Hair follicular keratinocyte (primary cell): ENCODE measurements at places on chromosomes 5 and 9. TPM values are rescaled to one million over a fixed set of nuclear protein-coding genes. Genes with fewer than 3 reads are reported as not detected.

The HAVCR1 gene
- not detected in 2 replicates for total RNA-seq

The GHR gene
- 1.3 and 2.0 TPM in 2 replicates for total RNA-seq

The DAB2IP gene
- 28.3 and 28.8 TPM in 2 replicates for total RNA-seq

The EQTN gene
- total RNA-seq = 0.23 TPM in 1 of 2 replicates, not detected in the other

The C5orf15 gene
- total RNA-seq = 50.7 and 58.6 TPM in 2 replicates

The GPR151 gene
- total RNA-seq = not detected in 2 replicates

The PAX5 gene
- total RNA-seq = under 0.01 and 0.11 TPM in 2 replicates

The EPB41L4A gene
- 1.3 and 6.8 TPM in 2 replicates for total RNA-seq

The PCDH12 gene
- total RNA-seq = 0.04 and 0.16 TPM in 2 replicates

The ENTR1 gene
- 48.7 and 61.1 TPM in 2 replicates for total RNA-seq

The PITX1 gene
- 3.7 and 4.2 TPM in 2 replicates for total RNA-seq

The C9orf50 gene
- total RNA-seq = not detected in 2 replicates

The QSOX2 gene
- 12.3 and 15.1 TPM in 2 replicates for total RNA-seq

The EIF4E1B gene
- not detected in 2 replicates for total RNA-seq

The BTNL8 gene
- total RNA-seq = not detected in 2 replicates

The TLX3 gene
- total RNA-seq = 0.23 TPM in 1 of 2 replicates, not detected in the other

The POU5F2 gene
- 0.04 and 0.08 TPM in 2 replicates for total RNA-seq

The LCP2 gene
- total RNA-seq = not detected in 2 replicates

The ELP1 gene
- 22.3 and 26.8 TPM in 2 replicates for total RNA-seq

The ADAMTSL1 gene
- 6.6 and 9.3 TPM in 2 replicates for total RNA-seq

The ZDHHC21 gene
- total RNA-seq = 1.4 and 3.3 TPM in 2 replicates

The AQP3 gene
- 23.4 and 30.4 TPM in 2 replicates for total RNA-seq

The TICAM2 gene
- total RNA-seq = 0.47 and 1.4 TPM in 2 replicates

The PCDHGA9 gene
- 0.53 and 0.70 TPM in 2 replicates for total RNA-seq

The CDO1 gene
- total RNA-seq = not detected in 2 replicates

The ANXA2R gene
- 0.15 and 0.31 TPM in 2 replicates for total RNA-seq

The SGCD gene
- total RNA-seq = not detected in 2 replicates

The SLC4A9 gene
- total RNA-seq = not detected in 2 replicates

The GPR150 gene
- total RNA-seq = 0.47 TPM in 1 of 2 replicates, not detected in the other

The INSYN2B gene
- total RNA-seq = 5.6 and 13.8 TPM in 2 replicates
